Skin of body (tissue), 3 donors: ENCODE measurements at places on chromosomes 6 and 20. TPM values are rescaled to one million over a fixed set of nuclear protein-coding genes. Genes with fewer than 3 reads are reported as not detected.

ULBP1 gene
- total RNA-seq, result 0.69 TPM

GPLD1 gene
- total RNA-seq, result 10.2 TPM

- DNase-seq, result no peak
Observed at GRCh38 chr20:958936-959815, 42.9 kb downstream of the RSPO4 start.

DNA sequence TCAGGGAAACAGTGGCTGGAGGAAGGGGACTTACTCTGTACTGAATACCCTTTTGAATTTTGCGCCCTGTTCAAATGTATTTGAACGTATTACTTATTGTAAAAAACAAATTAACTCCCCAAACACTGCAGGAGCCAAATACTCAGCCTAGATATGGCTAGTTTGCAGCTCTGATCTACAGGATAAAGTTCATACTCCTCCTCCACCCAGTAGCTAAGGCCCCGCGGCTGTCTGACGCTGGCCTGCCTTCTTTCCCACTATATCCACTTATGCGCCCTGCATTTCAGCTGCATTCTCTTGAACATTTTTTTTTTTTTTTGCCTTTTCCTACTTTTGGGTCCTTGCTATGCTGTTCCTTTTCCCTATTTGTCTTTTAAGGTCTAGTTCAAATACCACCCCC is 6.5 kb downstream of the GSS start:
- no peak for DNase-seq

DNA sequence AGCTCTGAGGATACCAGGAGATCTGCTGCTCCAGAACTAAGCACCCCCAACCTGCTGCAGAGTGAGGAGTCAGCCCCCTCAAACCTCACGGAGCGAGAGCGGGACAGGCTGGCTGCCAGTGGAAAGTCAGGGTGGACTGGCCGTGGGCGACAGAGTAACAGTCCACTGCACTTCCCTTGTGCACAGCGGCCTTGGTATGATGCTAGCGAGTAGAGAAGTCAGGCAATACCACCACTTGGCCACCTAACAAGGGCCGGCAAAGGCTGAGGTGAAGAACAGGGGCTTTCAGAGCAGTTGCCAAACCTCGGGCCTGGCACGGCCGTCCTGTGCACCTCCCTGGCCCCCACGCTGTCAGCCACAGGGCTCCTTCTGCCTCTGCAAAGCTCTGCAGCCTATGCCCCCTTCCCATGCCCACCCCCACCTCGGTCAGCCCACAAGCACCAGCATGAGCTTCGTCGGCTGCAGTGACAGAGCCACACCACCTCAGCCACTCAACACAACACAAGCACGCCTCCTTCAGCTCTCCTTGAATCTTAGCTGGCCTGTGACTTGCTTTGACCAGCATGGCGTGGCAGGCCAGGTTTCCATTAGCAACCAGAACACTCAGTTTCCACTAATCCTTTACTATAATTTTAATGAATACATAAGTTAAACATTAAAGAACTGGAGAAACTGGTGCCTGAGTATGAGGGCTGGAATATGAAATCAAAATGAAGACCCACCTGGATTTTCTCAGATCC is 127.6 kb upstream of the SNX9 start:
- DNase-seq, result no peak
